Fibroblast of skin of right biceps (primary cell): ENCODE measurements at places on chromosomes 11 and 22.
A peak's percentile ranks its signal among the peaks of the same experiment; 100 is the strongest.

DNA sequence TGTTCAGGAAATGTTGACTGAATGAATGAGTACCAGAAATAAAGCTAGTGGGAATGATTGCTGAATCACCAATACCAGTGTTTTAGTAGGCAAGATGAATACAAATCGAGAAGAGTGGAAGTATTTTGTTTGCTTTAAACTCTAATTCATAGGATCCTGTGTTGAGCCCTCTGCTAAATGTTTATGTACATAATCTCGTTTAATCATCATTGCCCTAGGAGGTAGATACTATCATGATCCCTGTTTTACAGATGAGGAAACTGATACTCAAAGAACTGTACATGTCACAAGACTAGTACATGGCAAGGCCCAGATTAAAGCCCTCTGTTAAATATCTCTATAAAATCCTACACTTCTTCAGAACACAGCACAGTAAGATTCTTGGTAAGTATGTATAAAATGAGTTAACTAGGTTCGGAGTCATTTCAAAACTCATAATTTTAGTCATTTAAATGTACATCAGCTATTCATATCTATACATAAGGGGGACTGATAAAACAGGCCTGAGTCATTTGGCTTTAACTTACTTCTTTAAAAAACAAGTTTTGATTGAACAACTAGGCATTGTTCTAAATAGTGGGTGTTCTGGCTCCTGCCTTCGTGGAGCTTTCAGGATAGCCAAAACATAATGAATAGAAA, 97.1 kb downstream of the EXT2 start:
- DNase-seq: no peak

GRCh38 chr11:121715405-121715804, 262.6 kb upstream of the SORL1-AS1 start:
- DNase-seq: peak; percentile 22

DNA sequence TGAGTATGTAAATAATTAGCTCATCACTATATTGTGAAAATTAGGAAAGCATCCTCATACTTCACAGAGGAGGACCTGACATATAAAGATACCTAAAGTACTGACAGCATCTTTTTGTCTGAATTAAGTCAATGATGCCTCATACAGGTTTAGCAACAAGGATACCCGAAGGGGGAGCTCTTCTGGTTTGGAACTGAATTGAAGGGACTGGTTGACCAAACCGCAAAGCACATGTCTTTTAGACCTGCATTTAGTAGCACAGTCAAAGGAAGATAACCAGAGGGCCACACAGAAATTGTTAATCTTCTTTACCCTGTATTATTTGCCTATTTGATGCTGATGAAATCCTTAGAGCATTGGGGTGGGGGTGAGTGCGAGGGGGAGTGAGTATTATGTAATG, 12.9 kb upstream of the WT1 start:
- no peak for DNase-seq

DNA sequence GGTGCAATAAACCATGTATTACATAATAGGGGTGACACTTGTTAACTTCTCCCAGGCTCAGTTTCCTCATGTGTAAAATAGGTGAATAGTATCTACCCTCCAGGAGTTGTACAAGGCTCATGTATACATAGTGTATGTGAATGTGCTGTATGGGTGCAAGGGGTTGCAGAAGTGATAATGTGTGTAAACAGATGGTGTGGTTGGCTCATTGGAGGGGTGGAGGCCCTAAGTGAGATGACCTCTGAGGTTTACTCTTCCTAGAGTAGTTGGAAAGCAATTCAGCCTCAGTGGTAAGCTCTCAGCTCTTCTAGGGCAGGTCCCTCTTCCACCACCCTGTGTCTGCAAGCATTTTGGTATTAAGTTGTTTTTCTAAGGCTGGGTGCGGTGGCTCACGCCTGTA, 102.4 kb downstream of the PTPRJ start:
- DNase-seq: no peak

DNA sequence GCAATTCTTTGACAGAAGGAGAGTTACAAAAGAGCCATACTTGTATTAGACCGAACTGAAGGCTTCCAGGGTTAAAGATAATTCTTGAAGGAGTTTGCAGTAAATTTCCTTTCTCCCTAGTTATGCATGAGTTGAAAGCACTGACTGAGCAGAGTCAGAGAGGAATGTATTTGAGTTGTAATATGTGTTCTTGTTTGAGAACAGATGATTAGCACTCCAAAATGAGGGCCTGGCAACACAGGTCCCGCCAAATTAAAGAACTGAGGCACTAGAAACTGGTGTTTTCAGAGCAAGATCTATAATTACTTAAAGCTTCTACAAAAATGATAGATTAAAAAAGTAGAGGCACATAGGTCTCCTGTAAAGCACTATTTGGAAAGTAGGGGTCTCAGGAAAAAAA, 970.4 kb downstream of the OPCML start:
- DNase-seq: no peak

DNA sequence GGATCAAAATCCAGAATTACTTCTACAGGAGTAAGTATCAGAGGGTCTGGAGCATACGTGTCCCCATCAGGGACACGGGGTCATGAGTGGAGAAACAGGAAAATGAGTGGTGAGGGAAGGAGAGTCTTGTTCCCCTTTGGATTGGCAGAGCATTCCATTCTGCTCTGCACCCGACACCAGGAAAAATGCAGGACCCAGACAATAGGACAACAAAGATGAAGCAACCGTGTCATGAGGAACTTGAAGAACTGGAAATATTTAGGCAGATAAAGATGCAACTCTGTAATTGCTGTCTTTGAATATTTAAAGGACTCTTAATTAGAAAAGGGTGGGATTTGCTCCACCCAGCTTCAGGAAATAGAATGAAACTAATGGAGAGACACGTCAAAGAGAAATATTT, 89.0 kb upstream of the BLID start:
- peak; percentile 58 for DNase-seq

DNA sequence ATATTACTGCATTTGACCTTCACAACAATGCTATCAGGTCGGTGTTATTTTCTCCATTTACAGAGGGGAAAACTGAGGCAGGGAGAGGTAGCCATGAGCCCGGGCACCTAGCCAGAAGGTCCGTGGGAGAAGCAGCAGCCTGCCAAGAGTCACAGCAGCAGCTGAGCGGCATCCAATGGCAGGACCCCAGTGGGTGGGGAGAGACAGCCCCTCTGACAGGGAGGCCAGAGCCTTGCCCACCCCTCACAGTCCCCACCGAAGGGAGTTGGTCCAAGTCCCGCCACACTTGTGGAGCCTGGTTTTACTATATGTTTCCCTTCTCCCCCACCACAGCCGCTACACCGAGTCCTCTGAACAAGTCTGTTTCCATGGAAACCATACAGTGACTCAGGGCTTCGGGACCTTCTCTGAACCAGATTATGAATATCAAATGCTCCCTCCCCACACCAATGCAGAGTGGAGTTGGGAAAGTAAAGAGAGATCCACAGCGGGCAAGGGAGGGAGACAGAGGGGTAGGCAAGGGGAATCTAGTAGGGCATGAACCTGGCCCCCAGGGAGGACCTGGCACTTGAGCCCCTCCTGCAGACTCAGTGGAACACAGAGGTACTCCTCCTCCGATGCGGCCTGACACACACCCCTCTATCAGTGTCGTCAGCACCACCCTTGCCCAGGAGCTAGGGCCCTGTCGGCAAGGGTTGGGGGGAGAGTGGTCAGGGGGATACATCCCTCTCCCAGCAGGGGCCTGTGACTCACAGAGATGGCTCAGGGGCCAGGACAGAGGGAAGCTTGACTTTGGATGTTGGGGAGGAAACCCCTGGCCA, 2.5 kb downstream of the CHST1 start:
- peak; percentile 95 for DNase-seq

DNA sequence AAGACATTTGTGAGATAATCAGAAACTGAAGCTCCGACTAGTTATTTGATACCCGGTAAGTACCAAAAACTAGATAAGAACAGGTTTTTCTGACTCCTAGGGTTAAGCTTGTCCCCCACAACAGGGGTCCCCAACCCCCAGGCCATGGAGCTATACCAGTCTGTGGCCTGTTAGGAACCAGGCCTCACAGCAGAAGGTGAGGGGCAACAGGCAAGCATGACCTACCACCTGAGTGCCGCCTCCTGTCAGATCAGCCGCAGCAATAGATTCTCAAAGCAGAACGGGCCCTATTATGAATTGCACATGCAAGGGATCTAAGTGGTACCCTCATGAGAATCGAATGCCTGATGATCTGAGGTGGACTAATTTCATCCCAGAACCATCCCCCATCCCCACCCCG, 1.2 kb upstream of the MS4A10 start:
- DNase-seq: no peak

GRCh38 chr11:73265853-73266645, 6.1 kb upstream of the P2RY6 start:
- no peak for DNase-seq

DNA sequence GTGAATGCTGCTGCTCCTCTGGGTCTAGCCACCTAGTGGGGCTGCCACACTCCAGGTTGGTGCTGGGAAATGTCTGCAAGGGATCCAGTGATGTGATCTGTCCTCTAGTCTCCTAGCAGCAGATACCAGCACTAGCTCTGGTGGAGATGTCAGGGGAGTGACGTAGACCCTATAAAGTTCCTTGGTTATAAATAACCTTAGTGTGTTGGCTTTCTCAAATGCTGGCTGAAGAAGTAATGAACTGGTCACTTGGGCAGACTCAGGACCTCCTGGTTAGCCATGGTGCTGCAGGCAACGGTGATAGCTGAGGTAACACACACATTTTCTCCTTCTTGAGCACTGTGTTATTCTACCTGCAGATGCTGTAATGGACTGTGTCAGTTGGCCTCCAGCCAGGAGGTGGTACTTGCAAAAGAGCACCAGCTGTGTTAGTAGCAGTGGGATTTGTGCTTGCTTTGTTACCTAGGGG, 35.5 kb downstream of the BBOX1 start:
- no peak for DNase-seq

- DNase-seq: peak; percentile 44
Observed at GRCh38 chr11:23502826-23503225, 642.6 kb upstream of the CCDC179 start.

- no peak for DNase-seq
Observed at GRCh38 chr11:109512680-109513079, 90.7 kb downstream of the C11orf87 start.

GRCh38 chr11:118820412-118821357, 29.7 kb upstream of the DDX6 start:
- DNase-seq: no peak

GRCh38 chr11:78066471-78066870, 2.8 kb downstream of the THRSP start:
- DNase-seq: no peak

DNA sequence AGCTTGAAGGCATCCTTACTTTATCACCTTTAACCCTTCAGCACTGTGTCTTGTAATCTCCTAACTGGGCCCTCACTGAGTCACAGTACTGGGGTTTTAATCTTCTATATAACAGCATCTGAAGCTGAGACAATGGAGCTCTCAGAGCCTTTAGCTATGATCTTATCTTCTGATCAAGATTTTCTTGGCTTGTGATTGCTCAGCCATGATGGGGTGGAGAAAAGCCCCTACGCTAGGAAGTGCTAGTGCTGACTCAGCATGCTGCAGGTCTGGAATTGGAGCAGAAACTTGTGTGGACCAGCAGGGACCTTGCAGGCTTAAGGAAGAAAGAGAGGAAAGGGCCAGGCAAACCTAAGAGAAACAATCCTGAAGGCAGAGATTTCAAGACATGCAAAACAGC, 71.7 kb upstream of the EED start:
- DNase-seq: peak; percentile 72

DNA sequence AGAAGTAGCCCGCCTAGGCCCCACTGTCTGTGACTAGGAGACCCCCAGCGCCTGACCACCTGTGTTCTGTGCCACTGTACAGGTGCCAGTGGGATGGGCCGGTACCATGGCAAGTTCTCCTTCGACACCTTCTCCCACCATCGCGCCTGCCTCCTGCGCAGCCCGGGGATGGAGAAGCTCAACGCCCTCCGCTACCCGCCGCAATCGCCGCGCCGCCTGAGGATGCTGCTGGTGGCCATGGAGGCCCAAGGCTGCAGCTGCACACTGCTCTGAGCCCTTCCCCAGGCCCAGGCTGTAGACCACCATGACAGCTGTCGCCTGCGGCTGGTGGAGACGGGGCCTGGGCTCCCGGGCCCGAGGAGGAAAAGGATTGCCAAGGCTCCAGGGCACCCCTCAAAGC, 2.8 kb upstream of the NDUFS8 start:
- DNase-seq: no peak

DNA sequence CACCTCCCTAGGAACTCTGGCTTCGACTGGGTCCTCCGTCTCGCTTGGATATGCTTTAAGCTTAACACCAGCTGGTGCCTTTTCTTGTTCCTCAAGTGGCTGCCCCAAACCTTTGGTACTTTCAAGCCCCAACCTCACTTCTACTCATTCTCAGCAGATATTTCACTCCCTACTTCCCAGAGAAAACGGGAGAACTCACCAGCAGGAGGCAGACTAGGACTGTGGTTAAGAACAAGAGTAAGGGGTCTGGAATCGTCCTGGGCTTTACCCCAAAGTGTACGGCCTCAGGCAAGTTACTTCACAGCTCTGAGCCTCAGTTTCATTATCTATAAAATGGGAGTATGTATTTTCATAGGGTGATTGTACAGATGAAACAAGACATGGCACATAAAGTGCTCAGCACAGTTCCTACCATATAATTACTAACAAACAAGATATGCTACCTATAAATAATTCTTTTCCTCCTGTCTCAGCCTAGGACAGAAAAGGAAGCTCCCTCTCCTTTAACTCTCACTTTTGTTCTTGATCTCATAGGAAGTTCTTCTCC, 37.8 kb downstream of the PAMR1 start:
- DNase-seq: peak; percentile 75

DNA sequence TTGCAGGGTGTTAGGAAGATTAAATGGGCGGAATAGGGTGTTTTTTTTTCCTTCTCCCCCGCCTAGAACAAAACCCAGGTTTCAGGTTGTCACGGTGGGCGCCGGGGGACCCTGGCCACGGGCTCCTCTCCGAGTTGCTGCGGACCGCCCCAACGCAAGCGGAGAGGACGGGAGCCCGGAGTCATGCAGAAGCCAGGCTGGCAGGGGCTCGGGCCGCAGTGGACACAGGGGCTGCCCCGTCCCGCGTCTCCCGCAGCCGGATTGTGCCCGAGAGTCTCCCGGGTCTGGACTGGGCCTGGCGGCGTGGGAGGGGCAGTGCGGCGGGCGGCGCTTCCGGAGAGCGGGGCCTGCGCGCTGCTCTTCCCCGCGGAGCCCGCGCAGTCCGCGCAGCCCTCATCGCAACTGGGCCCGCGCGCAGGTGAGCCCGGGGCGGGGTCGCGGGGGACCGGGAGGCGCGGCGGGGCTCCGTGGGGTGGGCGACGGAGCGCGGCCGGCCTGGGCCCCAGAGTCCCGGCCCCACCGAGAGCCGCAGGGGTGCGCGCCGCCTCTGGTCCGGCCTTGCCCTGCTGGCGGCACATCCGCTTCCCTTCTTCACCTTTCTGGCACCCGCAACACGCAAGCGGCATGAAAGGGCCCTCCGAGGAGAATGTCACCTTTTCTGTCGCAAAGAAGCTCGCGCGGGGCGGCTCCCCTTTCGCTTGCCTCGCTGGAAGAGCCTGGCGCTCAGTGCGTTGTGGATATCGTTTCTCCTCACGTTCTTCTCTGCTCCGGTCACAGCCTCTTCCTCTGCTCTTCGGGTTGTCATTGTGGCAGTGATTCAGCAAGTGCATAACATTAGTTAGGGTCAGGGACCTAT, at the start of gene TIRAP:
TIRAP (plus strand) TSS at position 358 of the 856 bp plus-strand sequence. CDS start 7,802 bp downstream, outside the sequence.
- DNase-seq: peak; percentile 48

GRCh38 chr11:78019808-78020207, 3.3 kb downstream of the KCTD14 start:
- DNase-seq: peak; percentile 57

- peak; percentile 34 for DNase-seq
Observed at GRCh38 chr11:829176-829846, 1.6 kb downstream of the CRACR2B start.

- peak; percentile 88 for DNase-seq
Observed at GRCh38 chr11:2314525-2315394, 12.9 kb downstream of the TSPAN32 start.

GRCh38 chr11:47599902-47600301, 5.7 kb upstream of the C1QTNF4 start:
- no peak for DNase-seq
